Glutamatergic neuron (in vitro differentiated cells): ENCODE measurements at places on chromosomes 12 and 14. TPM values are rescaled to one million over a fixed set of nuclear protein-coding genes. Genes with fewer than 3 reads are reported as not detected.

The AGAP2 gene
- 45.5 TPM for total RNA-seq

- no peak for DNase-seq
Measured at GRCh38 chr12:83010169-83010804, 323.6 kb downstream of the TMTC2 start.

GRCh38 chr14:84584511-84584910 is 945.4 kb upstream of the FLRT2 start:
- no peak for DNase-seq

The PDZRN4 gene
- 1.5 TPM for total RNA-seq

- no peak for DNase-seq
Measured at GRCh38 chr14:74824997-74825396, 50.9 kb downstream of the PROX2 start.
